ENCODE measurements at places on chromosomes 7 and 10.

- H3K27me3 ChIP-seq: no peaks in the 10 kb centered on the region
- DNase-seq: no peak
- H3K4me1 ChIP-seq: peaks cover 20% of the 10 kb centered on the region
- no peak overlapping the region for H3K4me3 ChIP-seq
Measured at GRCh38 chr10:78321500-78321899, 287.8 kb downstream of the RPS24 start.

DNA sequence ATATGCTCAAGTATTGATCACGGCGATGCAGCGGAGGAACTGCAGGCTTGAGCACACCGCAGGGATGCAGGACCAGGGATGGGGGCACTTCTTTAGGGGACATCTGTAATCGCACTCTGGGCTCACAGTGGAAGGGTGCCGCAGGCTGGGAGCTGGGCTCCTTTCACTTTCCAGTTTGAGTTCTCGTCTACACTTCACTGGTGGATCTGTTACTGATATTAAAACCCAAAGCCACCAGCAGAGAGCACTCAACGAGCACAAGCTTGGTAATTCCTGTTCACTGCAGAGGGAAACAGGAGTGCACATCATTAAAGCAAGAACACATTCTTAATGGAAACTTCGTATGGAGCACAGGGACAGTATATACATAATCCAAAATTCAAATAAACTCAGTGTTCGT lies 91.3 kb downstream of the PARD3 start:
- peak; percentile 13 for DNase-seq
- H3K27me3 ChIP-seq: no peaks in the 10 kb centered on the region
- no peaks in the 10 kb centered on the region for H3K4me1 ChIP-seq
- H3K36me3 ChIP-seq: no peaks in the 10 kb centered on the region
- no peak overlapping the region for H3K4me3 ChIP-seq
- no peak overlapping the region for H3K27ac ChIP-seq

- no peak overlapping the region for H3K27ac ChIP-seq
- no peak for DNase-seq
- H3K36me3 ChIP-seq: no peaks in the 10 kb centered on the region
- H3K4me3 ChIP-seq: no peak overlapping the region
- H3K4me1 ChIP-seq: no peaks in the 10 kb centered on the region
Measured at GRCh38 chr7:45574669-45575500, 717 bp downstream of the ADCY1 start.

GRCh38 chr10:121927318-121927840 lies 452 bp downstream of the ATE1 start:
- DNase-seq: peak; percentile 48
- H3K4me1 ChIP-seq: peaks cover 21% of the 10 kb centered on the region
- H3K36me3 ChIP-seq: peaks cover 19% of the 10 kb centered on the region
- H3K27me3 ChIP-seq: no peaks in the 10 kb centered on the region
- peak overlapping the region; percentile 89 for H3K4me3 ChIP-seq
- peak overlapping the region; percentile 94 for H3K27ac ChIP-seq

DNA sequence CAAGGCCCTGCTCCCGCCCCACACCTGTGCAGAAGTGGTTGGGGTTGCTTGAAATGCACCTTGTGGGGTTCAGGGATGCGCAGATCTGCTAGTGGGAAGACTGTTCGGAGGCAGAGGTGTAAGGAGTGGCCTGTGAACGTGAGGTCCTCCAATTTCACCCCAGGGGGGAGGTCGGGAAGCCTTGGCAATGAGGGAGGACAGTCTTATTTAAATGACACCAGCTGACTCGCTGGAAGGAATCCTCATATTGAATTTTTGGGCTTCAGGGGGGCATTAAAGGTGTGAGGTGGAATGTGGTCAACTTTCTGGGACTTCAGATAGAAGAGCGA lies 218.8 kb upstream of the CELF2 start:
- H3K27me3 ChIP-seq: peaks cover 19% of the 10 kb centered on the region
- no peak overlapping the region for H3K4me3 ChIP-seq
- H3K27ac ChIP-seq: no peak overlapping the region
- no peaks in the 10 kb centered on the region for H3K4me1 ChIP-seq
- no peaks in the 10 kb centered on the region for H3K36me3 ChIP-seq
- DNase-seq: no peak

DNA sequence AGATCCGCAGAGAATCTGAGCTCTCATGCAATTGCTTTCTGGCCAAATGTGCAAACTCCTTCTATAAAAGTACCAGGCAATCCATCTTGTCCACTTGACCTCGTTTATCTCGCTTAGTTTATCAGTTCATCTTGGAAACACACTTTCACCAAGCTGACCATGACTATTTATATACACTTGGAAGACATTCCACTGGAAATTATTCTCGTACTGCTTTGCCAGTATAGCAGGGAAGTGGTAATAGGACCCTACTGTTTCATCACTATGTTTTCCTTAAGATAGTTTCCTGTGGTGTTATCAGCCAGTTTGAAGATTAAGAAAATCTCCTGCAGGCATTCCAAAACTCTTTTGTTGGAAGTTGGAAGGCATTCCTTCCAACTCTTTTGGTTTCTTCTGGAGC lies 115.3 kb upstream of the FAM171A1 start:
- no peak for DNase-seq
- no peaks in the 10 kb centered on the region for H3K36me3 ChIP-seq
- H3K27me3 ChIP-seq: peaks cover 20% of the 10 kb centered on the region
- H3K4me3 ChIP-seq: no peak overlapping the region

DNA sequence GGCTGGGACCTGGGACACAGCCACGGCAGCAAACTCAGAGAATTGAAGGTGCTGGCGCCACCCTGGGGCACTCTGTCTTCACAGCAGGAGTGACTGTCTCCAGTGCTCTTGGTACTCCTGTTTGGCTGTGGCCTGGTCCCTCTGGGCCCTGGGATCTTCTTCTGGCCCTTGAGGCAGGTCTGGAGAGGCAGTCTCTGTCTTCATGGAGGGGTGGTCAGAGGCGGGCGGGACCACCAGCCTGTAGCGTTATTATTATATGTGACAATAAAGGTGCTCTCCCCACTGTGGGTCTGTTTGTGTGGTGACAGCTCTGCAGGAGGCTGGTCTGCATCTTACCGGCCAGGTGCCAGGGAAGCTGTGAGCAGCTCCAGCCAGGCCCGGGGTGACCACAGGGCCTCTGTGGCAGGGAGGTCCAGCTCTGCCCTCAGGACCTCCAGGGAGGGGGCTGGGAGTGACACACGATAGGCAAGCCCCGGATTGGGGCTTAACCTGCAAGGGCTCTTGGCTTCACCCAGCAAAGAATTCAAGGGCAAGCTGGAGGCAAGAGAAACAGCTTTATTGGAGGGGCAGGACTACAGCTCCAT lies 70.3 kb downstream of the MYL10 start:
- no peak overlapping the region for H3K27ac ChIP-seq
- no peaks in the 10 kb centered on the region for H3K36me3 ChIP-seq
- peaks cover 4% of the 10 kb centered on the region for H3K27me3 ChIP-seq

DNA sequence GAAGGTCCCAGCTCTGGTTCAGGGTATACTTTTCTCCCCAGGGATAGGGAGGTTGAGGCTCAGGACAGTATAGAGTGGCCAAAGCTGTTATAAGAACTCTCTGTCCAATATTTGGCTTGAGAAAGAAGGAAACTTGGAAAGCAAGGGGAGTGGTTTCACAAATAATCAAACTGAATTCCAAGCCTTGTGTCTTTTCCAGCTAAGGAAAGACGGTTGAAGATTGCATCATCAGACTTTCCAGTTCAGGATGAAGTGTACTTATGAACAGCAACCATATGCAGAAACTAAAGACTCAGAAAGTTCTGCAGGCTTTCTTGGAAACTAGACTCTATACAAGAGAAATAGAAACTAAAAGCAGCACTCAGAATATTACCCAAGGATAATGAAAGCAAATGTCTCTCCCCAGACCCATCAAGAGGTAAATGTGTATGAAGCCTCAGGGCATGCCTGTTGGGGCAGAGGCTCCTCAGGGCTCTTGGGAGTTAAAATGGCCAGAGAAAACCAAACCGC lies 46.4 kb downstream of the RAMP3 start:
- no peaks in the 10 kb centered on the region for H3K27me3 ChIP-seq
- no peaks in the 10 kb centered on the region for H3K36me3 ChIP-seq
- peak overlapping the region; percentile 79 for H3K27ac ChIP-seq
- H3K4me1 ChIP-seq: peaks cover 35% of the 10 kb centered on the region
- H3K4me3 ChIP-seq: peak overlapping the region; percentile 10
- peak; percentile 28 for DNase-seq

DNA sequence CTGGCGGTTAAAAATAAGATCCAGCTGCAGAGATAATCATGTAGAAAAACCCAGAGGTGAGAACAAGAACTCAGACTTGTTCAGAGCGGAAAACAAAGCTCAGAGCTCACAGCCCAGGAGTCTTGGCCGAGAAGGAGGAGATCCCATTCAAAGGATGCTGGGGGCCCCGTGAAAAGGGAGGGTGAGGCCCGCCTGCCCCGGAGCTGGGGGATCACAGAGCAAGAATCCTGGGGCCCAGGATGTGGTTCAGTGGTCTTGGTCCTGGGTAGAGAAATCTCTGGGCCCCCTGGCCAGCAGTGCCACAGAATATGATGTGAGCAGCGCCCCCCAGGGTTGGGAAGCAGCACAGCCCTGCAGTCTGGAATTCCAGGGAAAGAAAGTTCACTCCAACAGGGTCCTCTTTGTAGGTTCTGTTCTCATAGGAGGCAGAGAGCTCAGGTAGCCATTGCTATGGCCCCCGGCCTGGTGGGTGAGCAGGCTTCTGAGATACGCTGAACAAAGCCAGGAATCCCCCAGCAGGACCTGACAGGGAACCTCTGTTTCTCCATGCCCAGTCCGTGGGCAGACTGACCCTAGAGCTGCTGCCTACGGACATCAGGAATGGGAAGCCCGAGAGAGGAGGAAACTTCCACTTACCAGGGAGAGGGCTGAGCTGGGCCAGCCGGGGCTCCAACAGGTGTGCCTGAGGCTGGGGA lies 77.7 kb upstream of the GNA12 start:
- H3K27me3 ChIP-seq: no peaks in the 10 kb centered on the region
- peaks cover 47% of the 10 kb centered on the region for H3K36me3 ChIP-seq
- H3K4me3 ChIP-seq: no peak overlapping the region
- DNase-seq: no peak

GRCh38 chr10:108452533-108452932 lies 1288.0 kb upstream of the SORCS1 start:
- H3K27ac ChIP-seq: no peak overlapping the region
- no peaks in the 10 kb centered on the region for H3K36me3 ChIP-seq
- no peaks in the 10 kb centered on the region for H3K4me1 ChIP-seq
- DNase-seq: no peak
- H3K4me3 ChIP-seq: no peak overlapping the region

- no peak for DNase-seq
- no peaks in the 10 kb centered on the region for H3K4me1 ChIP-seq
- H3K36me3 ChIP-seq: peaks cover 2% of the 10 kb centered on the region
- H3K27ac ChIP-seq: no peak overlapping the region
- H3K4me3 ChIP-seq: no peak overlapping the region
- peaks cover 19% of the 10 kb centered on the region for H3K27me3 ChIP-seq
Measured at GRCh38 chr10:115084277-115084850, 8.8 kb upstream of the ATRNL1 start.

GRCh38 chr7:37104822-37105518 lies 343.7 kb downstream of the ELMO1 start:
- H3K4me1 ChIP-seq: peaks cover 57% of the 10 kb centered on the region
- H3K4me3 ChIP-seq: no peak overlapping the region
- no peak for DNase-seq
- H3K27ac ChIP-seq: no peak overlapping the region
- H3K27me3 ChIP-seq: no peaks in the 10 kb centered on the region
- peaks cover 19% of the 10 kb centered on the region for H3K36me3 ChIP-seq

- no peak overlapping the region for H3K27ac ChIP-seq
- H3K4me3 ChIP-seq: no peak overlapping the region
- no peaks in the 10 kb centered on the region for H3K27me3 ChIP-seq
Measured at GRCh38 chr7:157876469-157877285, 539.9 kb downstream of the DNAJB6 start.

GRCh38 chr7:43757073-43757720 lies 1.3 kb upstream of the BLVRA start:
- H3K27ac ChIP-seq: no peak overlapping the region
- no peak for DNase-seq

GRCh38 chr7:134991469-134992339 lies 5.4 kb downstream of the AGBL3 start:
- no peak overlapping the region for H3K4me3 ChIP-seq
- peaks cover 65% of the 10 kb centered on the region for H3K4me1 ChIP-seq
- peak overlapping the region; percentile 34 for H3K27ac ChIP-seq
- DNase-seq: no peak
- no peaks in the 10 kb centered on the region for H3K27me3 ChIP-seq

- peaks cover 15% of the 10 kb centered on the region for H3K4me1 ChIP-seq
- H3K27ac ChIP-seq: no peak overlapping the region
- no peak overlapping the region for H3K4me3 ChIP-seq
- peaks cover 3% of the 10 kb centered on the region for H3K27me3 ChIP-seq
Measured at GRCh38 chr7:23357190-23358093, 58.3 kb downstream of the MALSU1 start.

DNA sequence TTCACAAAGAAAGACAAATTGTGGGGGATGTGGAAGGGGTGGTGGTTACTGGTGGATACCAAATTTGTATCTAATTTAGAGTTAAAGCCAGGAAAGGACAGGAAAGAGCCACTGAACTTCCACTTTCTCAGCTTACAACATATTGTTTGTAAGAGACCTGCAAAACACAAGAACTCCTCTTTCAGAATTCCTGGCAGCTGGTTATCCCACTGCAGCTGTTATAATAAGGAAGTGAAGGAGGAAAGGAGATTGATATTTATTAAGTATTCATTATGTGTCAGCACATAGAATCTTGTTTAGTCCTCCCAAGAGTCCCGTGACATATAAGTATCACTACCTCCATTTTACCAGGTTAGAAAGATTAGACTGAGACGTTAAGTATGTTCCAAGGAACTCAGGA lies 481.7 kb downstream of the PHTF2 start:
- H3K27ac ChIP-seq: no peak overlapping the region
- no peak for DNase-seq
- no peaks in the 10 kb centered on the region for H3K4me1 ChIP-seq
- H3K4me3 ChIP-seq: no peak overlapping the region
- H3K27me3 ChIP-seq: no peaks in the 10 kb centered on the region

GRCh38 chr7:4297918-4298219 lies 384.2 kb upstream of the FOXK1 start:
- H3K4me3 ChIP-seq: no peak overlapping the region
- H3K27ac ChIP-seq: no peak overlapping the region
- no peak for DNase-seq
- H3K27me3 ChIP-seq: peaks cover 9% of the 10 kb centered on the region

DNA sequence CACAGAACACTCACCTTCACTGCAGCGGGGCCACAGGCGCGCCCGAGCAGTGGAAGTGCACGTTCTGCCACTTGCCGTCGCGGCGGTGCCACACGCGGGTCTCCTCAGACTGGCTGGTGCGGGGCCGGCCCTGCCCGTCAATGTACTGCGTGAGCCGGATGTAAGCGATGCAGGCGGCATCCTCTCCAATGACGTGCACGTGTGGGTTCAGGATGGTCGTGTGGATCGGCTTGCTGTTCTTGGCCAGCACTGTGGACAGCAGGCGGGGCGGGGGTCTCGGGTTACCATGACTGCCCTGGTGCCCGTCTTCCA lies 19.2 kb downstream of the YKT6 start:
- no peak overlapping the region for H3K27ac ChIP-seq
- no peak overlapping the region for H3K4me3 ChIP-seq
- H3K4me1 ChIP-seq: no peaks in the 10 kb centered on the region
- H3K36me3 ChIP-seq: no peaks in the 10 kb centered on the region
- H3K27me3 ChIP-seq: no peaks in the 10 kb centered on the region

- H3K27me3 ChIP-seq: no peaks in the 10 kb centered on the region
- no peaks in the 10 kb centered on the region for H3K36me3 ChIP-seq
- H3K4me1 ChIP-seq: peaks cover 11% of the 10 kb centered on the region
- DNase-seq: peak; percentile 51
- no peak overlapping the region for H3K4me3 ChIP-seq
Measured at GRCh38 chr7:159094023-159094740, 50.5 kb downstream of the VIPR2 start.
